Hepatocyte (in vitro differentiated cells): ENCODE measurements at places on chromosomes 2 and 18. TPM values are rescaled to one million over a fixed set of nuclear protein-coding genes. Genes with fewer than 3 reads are reported as not detected.

Gene GPR45
- polyA plus RNA-seq, result 0.23 TPM in 1 of 2 replicates, not detected in the other

- DNase-seq, result no peak
These were observed 46.6 kb downstream of the SETBP1 start for GRCh38 chr18:44727291-44727690.

Gene RAX
- polyA plus RNA-seq, result not detected in 2 replicates

DNA sequence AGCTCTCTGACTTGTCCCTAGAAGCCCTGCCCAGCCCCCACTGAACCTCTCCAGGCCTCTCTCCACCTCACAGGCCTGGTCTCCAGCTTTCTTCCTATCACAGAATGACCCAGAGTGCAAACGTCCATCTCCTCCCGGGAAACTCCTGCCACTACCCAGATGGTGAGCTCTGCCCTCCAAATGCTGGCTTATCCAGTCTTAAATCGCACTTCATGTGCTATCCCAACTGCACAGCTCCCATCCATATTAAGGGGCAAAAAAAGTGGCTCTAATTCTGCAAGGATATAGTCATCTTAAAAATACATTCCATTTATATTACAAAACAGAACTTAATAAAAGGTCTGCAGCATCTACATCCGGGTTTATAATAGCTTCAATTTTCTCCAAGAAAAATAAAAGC is 70.8 kb upstream of the CDC42EP3 start:
- DNase-seq, result no peak

DNA sequence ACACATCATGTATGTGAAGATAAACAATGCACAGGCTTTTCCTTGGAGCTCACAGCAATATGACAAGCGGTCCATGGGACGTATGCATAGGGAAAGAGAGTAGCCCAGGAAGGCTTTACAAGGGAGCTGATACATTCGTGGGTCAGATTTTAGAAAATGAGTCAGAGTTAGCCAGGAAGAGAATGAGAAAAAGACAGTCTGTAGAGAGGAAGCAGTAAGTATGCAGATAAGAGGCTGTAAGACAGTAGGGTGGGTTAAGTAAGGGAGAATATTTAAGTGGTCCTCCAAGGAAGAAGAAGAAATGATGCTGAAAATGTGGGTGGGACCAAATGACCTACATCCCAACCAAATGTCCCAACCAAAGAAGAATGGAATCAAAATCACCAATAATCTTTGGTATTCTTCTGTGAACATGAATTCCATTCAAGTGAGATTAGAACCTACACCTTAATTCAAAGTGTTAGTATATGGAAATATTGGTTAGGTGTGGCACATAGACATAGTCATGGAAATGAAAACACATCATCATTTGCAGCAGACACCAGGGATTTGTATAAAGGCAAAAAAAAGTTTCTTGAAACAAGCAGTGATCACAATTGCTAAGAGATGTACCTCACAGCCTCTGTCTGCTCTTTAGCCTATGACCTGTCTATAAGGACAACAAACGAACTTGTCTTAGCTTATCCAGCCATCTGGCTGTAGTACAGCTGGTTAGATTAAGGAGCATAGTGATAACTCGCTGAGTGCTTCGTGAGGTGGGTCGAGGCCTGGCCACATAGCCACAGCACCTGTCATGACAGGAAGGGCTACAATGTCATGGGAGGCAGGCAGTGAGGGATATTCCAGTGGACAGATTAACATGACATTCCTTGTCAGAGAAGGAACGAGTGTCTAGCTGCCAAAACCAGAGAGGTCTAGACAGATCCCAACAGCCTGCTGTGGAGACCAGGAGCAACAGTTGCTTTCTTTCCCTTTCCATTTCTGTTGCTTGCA is 133.6 kb downstream of the ALK start:
- no peak for DNase-seq

Gene PFN4
- polyA plus RNA-seq, result 0.75 and 1.7 TPM in 2 replicates

Gene SRD5A2
- not detected in 2 replicates for polyA plus RNA-seq

DNA sequence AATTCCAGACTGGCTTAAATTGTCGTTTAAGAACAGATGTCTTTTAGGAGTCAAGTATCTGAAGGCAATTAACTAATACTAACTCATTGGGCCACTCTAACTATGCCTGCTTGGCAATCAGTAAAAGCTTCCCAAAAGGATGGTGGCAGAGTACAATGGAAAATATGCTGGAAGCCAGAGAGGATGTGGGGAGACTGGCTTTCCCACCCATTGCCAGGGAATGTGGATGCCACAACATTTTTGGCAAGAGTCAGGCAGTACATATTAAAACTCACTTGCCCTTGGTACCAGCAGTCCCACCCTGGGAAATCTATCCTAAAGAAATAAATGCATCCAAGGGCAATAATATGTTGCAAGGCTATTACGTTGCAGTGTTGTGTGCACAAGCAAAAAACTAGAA is 74.0 kb upstream of the FZD7 start:
- no peak for DNase-seq

DNA sequence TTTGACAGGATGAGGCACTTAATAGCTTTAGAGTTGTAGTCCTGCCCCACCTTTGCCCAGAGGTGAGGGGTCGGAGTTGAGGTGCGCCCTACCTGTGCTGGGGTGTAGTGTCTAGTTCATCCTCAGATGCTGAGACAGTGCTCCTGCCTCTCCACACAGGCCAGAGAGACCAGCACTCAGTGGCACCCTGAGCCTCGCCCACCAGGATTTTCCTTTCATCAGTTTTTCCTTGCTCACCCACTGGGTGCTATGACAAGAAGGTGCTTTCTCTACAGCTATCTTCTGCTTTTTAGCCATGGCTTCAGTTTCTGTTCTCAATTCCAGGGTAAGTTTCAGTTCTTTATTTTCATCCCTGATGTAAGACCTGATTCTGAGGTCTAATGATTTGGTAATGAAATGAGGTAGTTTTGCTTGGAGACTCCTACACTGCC is 16.8 kb upstream of the TMEM131 start:
- no peak for DNase-seq

DNA sequence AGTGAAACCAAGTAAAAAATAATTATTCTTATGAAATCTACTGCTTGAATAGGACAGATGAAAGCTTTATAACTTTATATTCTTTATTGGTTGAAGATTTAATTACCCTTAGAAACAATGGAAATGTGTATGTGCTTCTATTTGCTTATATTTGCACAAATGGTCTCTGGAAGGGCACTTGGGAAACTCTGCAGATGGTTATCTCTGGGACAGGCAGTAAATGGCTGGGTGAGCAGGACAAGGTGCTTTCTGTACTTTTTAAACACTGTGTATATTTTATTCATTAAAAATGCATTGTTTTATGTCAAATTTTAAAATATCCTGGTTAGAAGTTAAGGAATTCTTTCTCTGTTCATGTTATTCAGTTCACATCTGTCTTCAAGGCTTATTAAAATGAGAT is 131.1 kb downstream of the LRRTM4 start:
- DNase-seq, result no peak

- DNase-seq, result peak; percentile 88
These were observed 5.1 kb upstream of the MIB1 start for GRCh38 chr18:21735452-21736015.

DNA sequence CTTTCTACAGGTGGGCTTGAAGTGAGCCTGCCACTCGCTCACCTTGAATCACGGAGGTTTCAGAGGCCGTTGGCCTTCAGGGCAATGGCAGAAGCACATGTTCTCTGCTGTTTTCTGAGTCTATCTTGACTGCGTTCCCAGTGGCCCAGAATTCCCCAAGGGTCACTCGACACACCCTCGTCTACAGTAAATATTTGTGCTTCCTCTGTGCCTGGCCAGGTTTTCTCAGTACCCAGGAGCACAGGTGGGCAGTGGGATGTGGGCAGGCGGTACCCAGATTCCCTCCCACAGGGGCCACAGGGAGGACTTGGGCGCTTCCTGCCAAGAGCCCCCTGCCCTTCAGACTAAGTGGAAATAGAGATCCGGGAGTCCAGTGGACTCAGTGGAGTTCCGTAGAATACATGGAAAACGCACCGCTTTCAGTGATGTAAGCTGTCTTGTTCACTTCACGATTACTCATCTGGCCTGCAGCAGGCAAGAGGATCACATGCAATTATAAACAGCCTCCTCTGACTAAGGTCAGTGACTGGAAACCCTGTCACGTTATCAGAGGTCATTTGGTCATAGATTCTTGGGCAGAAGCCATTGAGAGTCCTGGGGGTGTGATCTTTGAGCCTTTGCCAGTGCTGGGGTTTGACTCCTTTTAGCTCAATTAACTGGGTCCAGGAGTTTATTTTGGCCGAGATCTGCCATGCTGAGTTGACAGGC is 179.8 kb downstream of the NEDD4L start:
- peak; percentile 84 for DNase-seq

Gene KIF3C
- polyA plus RNA-seq, result 6.9 and 10.9 TPM in 2 replicates

Gene ICOS
- polyA plus RNA-seq, result not detected in 2 replicates

Gene LOXL3
- polyA plus RNA-seq, result 11.0 and 11.2 TPM in 2 replicates

DNA sequence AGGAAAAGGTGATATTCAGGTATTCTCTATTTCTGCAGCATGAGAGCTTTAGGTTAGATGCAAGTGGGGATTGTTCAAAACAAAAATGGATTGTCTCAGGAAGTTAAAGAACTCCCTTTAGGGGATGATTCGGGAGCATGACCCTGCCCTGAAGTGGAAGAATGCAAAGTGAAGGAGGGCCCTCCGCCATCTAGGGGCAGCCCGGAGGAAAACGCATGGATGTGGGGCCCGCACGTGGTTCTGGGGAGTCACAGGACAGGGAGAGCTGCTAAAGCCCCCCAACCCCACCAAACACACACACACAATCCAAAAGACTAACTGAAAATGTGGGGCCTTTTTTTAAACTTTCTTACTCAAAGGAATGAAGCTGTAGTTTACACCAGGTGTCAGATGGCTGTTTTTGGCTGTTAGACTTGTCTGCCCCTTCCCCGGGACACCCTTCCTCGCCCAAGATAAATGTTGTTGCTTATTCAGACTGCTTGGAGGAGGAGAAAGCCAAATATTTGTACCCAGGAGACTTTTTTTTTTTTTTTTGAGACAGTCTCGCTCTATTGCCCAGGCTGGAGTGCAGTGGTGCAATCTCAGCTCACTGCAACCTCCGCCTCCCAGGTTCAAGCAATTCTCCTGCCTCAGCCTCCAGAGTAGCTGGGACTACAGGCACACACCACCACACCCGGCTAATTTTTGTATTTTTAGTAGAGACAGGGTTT is 78.8 kb downstream of the HNRNPLL start:
- DNase-seq, result no peak
